ENCODE measurements at places on chromosomes 1 and 21. TPM values are rescaled to one million over a fixed set of nuclear protein-coding genes. Genes with fewer than 3 reads are reported as not detected.

The PDPN gene
- total RNA-seq = not detected

The OR6N1 gene
- total RNA-seq = not detected

The TSPAN2 gene
- 6.9 TPM for total RNA-seq

DNA sequence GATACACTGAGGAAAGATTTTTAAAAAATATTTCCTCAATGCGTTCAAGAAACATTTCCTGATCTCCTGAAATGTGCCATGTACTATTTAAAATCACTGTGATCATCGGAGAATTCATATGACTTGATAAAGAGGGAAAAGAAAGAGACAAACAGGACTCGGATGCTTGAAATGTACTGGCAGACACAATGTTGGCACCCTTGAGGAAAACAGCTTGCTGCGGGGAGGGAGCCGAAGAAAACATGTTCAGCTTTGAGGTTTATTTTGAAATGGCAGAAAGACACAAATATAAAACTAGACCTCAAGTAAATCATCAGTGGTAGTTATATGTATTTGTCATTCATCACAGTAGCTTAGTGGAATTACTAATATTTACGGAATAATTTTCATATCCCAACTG lies 100.9 kb upstream of the BRINP3 start:
- no peak for DNase-seq
- no peak overlapping the region for H3K4me3 ChIP-seq
- H3K4me1 ChIP-seq = no peaks in the 10 kb centered on the region
- no peaks in the 10 kb centered on the region for H3K36me3 ChIP-seq
- H3K27me3 ChIP-seq = no peaks in the 10 kb centered on the region
- no peak overlapping the region for H3K27ac ChIP-seq

DNA sequence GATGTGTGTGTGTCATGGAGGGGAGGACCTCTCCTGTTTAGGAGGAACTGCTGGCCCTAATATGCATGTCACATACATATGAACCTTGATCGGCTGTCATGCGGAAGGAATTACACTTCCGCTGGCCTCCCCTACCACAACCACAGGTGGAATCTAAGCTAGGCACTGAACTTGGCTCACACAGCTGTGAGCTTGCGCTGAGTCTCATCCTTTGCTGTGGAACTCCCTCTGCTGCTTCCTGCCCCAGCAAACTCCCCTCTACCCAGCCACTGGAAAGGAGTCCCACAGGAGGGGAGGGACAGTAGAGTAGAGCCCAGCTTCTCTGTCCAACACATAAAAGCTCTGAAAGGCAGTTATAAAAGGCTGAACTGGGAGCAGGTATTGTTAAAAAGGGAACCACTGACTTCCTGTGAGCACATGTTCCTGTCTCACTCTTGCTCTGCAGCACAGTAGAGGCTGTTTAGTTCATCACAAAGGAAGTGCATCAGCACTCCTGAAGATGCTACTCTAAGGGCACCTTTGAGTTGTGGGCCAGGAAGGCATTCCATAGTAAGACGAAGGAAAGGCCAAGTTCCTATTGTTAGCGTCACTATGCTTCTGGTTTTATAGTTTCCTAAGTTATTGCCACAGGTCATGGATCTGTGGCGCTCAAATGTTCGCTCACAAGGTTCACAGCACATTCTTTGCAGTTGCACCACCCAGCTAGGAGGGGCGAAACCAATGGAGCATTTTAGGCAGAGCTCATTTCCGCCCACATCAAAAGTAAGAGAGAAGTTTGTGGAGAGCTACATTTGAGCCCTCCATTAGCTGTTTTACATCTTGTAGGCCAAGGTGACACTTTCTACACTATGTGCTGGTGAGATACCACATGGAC lies 17.7 kb upstream of the PTPRC start:
- H3K27ac ChIP-seq = no peak overlapping the region
- H3K36me3 ChIP-seq = no peaks in the 10 kb centered on the region
- no peak overlapping the region for H3K4me3 ChIP-seq
- DNase-seq = no peak
- no peaks in the 10 kb centered on the region for H3K4me1 ChIP-seq
- H3K27me3 ChIP-seq = no peaks in the 10 kb centered on the region

DNA sequence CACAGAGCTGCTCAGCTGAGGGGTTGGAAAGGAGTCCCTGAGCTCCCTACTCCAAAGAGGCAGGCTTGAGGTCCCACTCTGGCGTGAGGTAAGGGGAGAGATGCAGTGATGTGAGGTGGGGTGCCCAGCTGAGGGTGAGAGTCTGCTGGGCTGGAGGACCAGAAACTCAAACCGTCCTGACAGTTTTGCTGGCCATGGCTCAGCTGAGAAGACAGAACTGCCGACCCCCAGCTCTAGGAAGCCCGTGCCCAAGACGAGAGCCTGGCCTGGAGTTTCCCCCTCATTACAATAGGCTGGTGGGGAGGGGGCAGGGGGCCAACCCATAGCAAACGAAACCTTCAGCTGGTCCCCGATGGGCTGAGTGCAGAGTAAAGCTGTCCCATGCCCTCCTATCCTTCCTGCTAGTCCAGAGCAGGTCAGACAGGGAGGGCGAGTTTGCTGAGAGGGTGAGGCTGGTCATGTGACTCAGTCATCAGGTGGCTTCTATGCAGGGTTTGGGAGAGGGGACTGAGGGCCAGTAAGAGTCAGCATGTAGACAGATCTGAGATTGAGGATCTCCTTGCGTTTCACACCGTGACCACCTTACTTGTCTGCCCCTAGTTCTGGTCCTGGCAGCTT lies 129.3 kb downstream of the PRDM2 start:
- no peaks in the 10 kb centered on the region for H3K27me3 ChIP-seq
- H3K27ac ChIP-seq = no peak overlapping the region
- peak; percentile 48 for DNase-seq

DNA sequence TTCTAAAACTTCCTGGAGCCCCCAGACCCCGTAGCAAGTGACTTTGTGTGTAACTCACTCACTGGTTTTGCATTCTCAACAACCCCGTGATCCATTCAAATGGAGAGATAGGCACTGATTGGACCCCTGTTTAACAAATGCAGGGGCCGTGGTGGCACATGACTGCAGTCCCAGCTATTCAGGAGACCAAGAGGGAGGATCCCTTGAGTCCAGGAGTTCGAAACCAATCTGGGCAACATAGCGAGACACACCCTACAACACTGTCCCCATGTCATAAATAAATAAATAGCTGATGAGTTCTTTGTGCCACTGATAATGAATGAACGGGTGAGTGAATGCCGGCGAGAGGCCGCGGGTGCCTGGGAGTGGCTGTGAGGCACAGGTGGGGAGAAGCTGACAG lies 59.4 kb upstream of the PAX7 start:
- H3K36me3 ChIP-seq = no peaks in the 10 kb centered on the region
- H3K4me1 ChIP-seq = no peaks in the 10 kb centered on the region
- no peaks in the 10 kb centered on the region for H3K27me3 ChIP-seq
- DNase-seq = no peak
- no peak overlapping the region for H3K4me3 ChIP-seq

DNA sequence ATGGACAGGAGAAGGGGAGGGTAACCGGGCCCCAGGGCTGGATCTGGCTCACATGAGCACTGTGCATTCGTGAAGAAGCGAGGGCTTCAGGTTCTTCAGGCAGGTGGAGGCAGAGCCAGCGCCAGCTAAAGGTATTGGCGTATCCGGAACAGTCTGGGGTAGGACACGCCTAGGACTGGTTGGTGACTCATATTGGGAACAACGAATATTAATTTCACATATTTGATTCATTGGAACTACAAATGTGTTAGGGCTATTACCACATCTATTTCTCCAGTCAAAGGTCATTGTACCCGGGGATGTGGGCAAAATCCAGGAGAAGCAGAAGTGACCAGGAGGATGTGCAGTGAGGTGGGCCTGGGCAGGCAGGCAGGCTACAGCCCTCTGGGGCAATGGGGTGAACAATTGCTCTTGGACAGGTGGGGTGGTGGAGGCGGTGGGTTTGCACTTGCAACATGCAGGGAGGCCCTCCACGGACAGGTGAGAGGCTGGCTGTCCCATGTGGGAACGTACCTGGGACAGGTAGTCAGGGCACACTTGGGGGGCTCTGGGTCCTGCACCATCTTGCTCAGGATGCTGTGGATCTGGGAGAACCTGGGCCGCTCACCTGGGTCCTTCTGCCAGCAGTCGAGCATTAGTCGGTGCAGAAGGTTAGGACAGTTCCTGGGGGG lies 26.7 kb downstream of the CDCA8 start:
- no peaks in the 10 kb centered on the region for H3K4me1 ChIP-seq
- no peaks in the 10 kb centered on the region for H3K36me3 ChIP-seq
- no peak overlapping the region for H3K27ac ChIP-seq
- DNase-seq = no peak

DNA sequence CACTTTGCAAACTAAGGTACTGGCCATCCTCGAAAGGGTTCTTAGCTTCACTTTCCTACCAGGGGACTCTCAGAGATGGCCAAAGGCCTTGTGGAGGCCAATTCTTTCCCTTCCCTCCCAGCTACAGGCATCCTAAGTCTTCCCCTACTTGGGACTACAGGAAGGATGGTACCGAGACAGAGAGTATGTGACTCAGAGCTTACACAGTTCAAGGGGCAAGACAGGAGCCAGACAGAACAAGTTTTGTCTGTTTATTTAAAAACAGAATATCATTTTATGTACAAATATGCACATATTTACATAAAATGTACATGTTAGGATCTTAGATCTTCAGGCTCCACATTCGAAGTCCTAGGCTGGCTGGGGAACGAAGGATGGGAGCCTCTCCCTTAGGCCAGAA lies 1.1 kb upstream of the ARHGAP30 start:
- no peaks in the 10 kb centered on the region for H3K27me3 ChIP-seq
- no peaks in the 10 kb centered on the region for H3K36me3 ChIP-seq
- H3K4me3 ChIP-seq = no peak overlapping the region
- no peaks in the 10 kb centered on the region for H3K4me1 ChIP-seq
- no peak for DNase-seq

- H3K27me3 ChIP-seq = no peaks in the 10 kb centered on the region
- H3K4me1 ChIP-seq = peaks cover 3% of the 10 kb centered on the region
- H3K27ac ChIP-seq = no peak within 1 kb of the TSS
- peak within 1 kb of the TSS; percentile 29 for H3K4me3 ChIP-seq
- no peaks in the 10 kb centered on the region for H3K36me3 ChIP-seq
- DNase-seq = no peak
Measured at GRCh38 chr1:167629681-167630567, at the start of gene RCSD1. RCSD1 (plus strand) TSS chr1:167630232; CDS start chr1:167630424, 192 bp downstream.

DNA sequence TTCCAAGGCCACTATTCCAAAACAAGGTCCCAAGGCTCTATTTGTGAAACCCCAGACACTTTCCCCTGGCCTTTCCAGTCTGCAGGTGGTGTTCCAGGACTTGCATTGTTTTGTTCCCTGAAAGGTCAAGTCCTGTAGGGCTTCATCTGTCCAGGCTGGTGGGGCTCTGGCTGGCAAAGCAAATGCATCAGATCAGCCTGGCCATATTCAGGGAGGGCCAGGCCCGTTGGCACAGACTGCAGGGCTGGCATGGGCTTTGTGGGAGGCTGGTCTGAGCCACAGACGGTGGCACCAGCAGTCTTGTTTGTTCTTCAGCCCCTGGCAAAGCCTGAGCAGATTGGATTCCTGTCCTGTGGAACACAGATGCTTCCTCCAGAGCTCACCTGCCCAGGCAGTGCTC lies 93.0 kb downstream of the SPATA46 start:
- H3K36me3 ChIP-seq = no peaks in the 10 kb centered on the region
- no peak overlapping the region for H3K27ac ChIP-seq
- no peak for DNase-seq

- no peak overlapping the region for H3K27ac ChIP-seq
- DNase-seq = no peak
- H3K4me3 ChIP-seq = no peak overlapping the region
- no peaks in the 10 kb centered on the region for H3K36me3 ChIP-seq
- no peaks in the 10 kb centered on the region for H3K27me3 ChIP-seq
Measured at GRCh38 chr21:44886113-44887075, 12.9 kb upstream of the PTTG1IP start.

DNA sequence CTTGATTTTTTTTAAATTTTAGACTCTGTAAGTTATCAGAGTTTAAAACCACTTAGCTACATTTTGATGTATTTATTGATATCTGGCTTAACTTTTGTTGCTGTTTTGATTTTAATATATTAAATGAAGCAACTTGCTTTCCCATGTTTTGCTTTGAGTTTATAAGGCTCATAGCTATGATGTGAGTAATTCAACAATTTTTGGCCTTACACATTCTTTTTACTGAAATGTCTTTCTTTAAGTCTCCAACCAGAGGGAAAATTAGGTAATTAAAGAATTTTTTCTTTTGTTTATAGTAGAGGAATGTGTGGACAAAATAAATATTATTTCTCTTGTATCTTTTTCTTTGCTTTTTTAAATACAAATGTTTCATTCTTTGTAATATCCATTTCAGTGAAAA lies 258.3 kb upstream of the ADAMTS5 start:
- H3K27me3 ChIP-seq = no peaks in the 10 kb centered on the region
- no peaks in the 10 kb centered on the region for H3K4me1 ChIP-seq
- H3K27ac ChIP-seq = no peak overlapping the region

GRCh38 chr1:157288492-157288891 lies 150.3 kb upstream of the ETV3 start:
- no peak overlapping the region for H3K4me3 ChIP-seq
- DNase-seq = no peak
- no peaks in the 10 kb centered on the region for H3K27me3 ChIP-seq
- no peak overlapping the region for H3K27ac ChIP-seq

GRCh38 chr1:230303069-230303468 lies 123.1 kb downstream of the PGBD5 start:
- no peaks in the 10 kb centered on the region for H3K27me3 ChIP-seq
- DNase-seq = no peak
- H3K4me1 ChIP-seq = peaks cover 10% of the 10 kb centered on the region
- no peaks in the 10 kb centered on the region for H3K36me3 ChIP-seq
- no peak overlapping the region for H3K27ac ChIP-seq

GRCh38 chr21:45019076-45019886 lies 55.1 kb upstream of the ADARB1 start:
- no peak for DNase-seq
- H3K36me3 ChIP-seq = no peaks in the 10 kb centered on the region
- peaks cover 30% of the 10 kb centered on the region for H3K4me1 ChIP-seq

DNA sequence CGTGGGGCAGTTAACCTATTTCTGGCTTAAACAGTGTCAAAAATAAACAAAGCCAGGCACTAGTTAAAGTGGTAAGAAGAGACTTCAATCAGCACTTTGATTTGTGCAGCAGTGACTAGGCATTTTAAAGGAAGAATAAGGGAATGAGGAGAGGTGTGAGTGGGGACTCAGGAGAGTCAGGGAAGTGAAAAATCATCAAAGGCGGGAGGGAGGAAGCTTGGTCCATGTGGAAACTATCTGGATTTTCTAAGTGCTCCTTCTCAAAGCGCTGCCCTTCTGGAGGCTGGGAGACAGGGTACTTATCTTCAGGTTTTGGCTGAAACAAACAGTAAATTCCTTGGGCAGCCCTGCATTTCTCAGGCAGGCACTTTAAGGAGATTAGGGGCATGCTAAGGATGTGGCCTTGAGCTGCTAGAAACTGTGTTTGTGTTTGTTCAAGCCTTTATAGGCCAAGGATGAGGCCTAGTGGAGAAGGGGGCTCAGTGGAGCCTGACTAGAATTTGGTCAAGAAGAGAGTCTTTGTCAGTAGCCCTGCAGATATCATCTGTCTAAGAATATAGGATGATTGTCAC lies 486.5 kb downstream of the SIPA1L2 start:
- H3K4me3 ChIP-seq = no peak overlapping the region
- no peak overlapping the region for H3K27ac ChIP-seq
- H3K4me1 ChIP-seq = no peaks in the 10 kb centered on the region
- no peaks in the 10 kb centered on the region for H3K36me3 ChIP-seq
